ENCODE measurements at places on chromosomes 2 and 18. TPM values are rescaled to one million over a fixed set of nuclear protein-coding genes. Genes with fewer than 3 reads are reported as not detected.

DNA sequence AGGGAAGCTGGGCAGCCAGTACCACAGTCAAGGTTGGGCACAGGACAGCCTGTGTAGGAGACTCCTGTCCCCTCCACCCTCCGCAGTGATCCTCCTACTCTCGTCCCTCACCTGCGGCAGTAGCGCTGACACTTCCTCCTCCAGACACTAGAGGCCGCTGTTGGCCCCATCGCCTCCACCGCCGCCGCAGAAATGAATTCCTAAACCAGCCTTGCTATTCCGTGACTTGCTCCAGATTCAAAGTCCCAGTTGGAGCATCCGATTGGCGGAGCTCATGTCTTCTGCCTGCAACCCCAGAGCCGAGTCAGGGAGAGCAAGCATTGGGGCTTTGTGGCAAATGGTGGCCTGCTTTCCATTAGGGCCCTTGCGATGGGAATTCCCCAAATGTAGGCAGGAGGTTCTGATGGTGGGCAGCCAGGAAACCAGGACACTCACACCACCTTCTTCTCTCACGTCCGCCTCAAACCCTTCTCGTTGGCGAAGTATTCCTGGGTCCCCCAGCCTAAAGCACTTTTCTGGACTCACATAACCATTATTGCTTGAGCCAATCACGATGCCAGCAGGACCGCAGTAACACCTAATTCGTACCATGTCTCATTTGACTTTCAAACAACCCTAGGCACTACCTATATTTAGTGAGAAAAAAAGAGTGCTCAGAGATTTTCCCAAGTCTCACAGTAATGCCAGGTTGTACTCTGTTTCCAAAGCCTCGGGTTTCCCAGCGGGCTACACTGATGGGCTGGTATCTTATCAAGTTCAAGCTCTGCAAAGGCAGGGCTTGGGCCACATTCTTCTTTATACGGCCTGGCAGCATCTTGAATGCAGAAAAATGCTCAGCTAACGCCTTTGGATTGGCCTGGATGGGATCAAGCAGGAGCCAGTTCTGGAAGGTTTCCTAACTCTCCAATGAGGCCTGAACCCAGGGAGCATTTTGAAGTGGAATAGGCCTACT is 1.2 kb upstream of the DNAJB2 start:
- peak; percentile 80 for DNase-seq

DNA sequence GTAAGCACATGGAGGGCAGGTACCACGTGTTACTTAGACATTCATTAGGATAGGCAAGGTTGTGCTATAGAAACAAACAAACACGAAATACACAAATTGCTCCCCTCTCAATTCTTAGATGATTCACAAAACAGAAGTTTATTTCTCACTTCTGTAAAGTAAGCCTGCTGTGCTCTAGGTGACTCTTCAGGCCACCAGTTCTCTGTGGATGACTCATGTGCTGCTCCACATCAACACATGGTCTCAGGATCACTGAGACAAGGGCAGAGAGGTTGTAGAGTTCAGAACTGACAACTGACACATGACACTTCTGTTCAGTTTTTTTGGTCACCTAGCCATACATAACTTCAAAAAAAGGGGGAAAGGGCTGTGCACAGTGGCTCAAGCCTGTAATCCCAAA is 70.6 kb downstream of the DAW1 start:
- no peak for DNase-seq

The ASPRV1 gene
- 0.65 TPM for total RNA-seq

The CGREF1 gene
- total RNA-seq = 3.7 TPM

The NEURL3 gene
- total RNA-seq = not detected

DNA sequence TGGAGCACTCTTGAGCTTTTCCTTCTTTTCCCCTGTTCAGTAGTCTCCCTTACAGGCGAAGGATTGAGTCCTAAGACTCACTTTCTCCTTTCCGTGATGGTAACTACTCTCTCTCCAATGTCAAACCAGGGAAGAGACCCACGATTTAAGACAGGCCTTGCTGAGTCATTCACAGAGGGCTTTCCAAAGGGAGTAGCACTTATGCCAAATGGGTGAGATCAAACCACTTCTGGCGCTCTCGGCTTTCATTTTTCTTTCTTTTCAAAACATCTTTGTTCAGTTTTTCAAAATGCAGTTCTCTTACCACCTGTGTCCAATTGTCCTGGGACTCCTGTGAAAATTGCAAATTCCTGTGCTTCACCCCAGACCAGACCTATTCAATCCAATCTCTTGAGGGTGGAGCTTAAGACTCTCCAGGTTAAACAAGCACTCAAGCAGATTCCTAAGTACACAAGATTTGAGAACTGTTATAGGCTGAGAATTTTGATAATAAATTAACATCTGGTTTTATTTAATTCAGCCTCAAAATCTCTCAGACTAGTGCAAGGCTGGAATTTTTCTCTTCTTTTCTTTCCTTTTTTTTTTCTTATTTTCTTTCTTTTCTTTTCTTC is 14.4 kb upstream of the MRPL19 start:
- no peak for DNase-seq

GRCh38 chr2:14750433-14750832 is 117.9 kb downstream of the LRATD1 start:
- no peak for DNase-seq

The C2orf68 gene
- total RNA-seq = 29.1 TPM

The TUBA4B gene
- total RNA-seq = not detected

- no peak for DNase-seq
These were observed 75.6 kb downstream of the GPD2 start for GRCh38 chr2:156511803-156512202.

Measured in activated CD8-positive, alpha-beta T cell treated with anti-CD3 and anti-CD28 coated beads for 36 hours (primary cell).